Breast epithelium (tissue), 4 donors: ENCODE measurements at places on chromosomes 13 and 19. TPM values are rescaled to one million over a fixed set of nuclear protein-coding genes. Genes with fewer than 3 reads are reported as not detected.

Gene CCDC8
- total RNA-seq, result 29.7 TPM

Gene RASL11A
- 62.2 TPM for total RNA-seq

Gene FBL
- total RNA-seq, result 217 TPM

Gene CLPTM1
- total RNA-seq, result 70.5 TPM

Gene GPR108
- total RNA-seq, result 62.9 TPM

Gene NDFIP2
- total RNA-seq, result 15.8 TPM

Gene SOHLH2
- total RNA-seq, result not detected

Gene BRCA2
- total RNA-seq, result 0.98 TPM

Gene MBD3L5
- total RNA-seq, result not detected

Gene ZNF723
- total RNA-seq, result not detected

Gene PLPP2
- 120 TPM for total RNA-seq

Gene APLP1
- 4.2 TPM for total RNA-seq

Gene PROSER3
- total RNA-seq, result 6.4 TPM

Gene IGFL2
- not detected for total RNA-seq

- DNase-seq, result no peak
Measured at GRCh38 chr13:113785051-113786010, 26.3 kb downstream of the TMEM255B start.

GRCh38 chr19:2543463-2544442, 67.8 kb downstream of the GADD45B start:
- DNase-seq, result peak; percentile 94

GRCh38 chr13:105991622-105992277, 543.7 kb downstream of the EFNB2 start:
- DNase-seq, result peak; percentile 95

DNA sequence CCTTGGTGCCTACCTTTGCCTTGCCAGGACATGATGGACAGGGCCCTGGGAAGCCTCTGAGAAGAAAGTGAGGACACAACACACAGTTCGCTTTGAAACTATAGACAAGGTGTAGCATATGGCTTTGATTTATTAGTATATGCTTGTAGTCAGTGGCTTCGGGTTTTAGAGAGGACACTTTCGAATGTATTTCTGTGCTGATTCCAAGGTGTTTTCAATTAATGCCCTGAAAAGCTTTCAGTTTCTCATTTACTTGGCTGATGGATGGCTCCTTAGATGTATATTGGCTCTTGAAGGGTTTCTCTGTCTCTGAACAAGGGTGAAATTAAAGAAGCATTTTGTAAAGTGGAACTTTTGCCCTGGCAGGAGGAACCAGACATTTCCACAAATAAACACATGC, 106.9 kb downstream of the POSTN start:
- no peak for DNase-seq

GRCh38 chr19:4094761-4095487, 28.2 kb upstream of the ZBTB7A start:
- no peak for DNase-seq

- no peak for DNase-seq
Measured at GRCh38 chr13:44312834-44313551, 60.6 kb upstream of the SERP2 start.

- no peak for DNase-seq
Measured at GRCh38 chr13:23642110-23642509, 71.9 kb downstream of the TNFRSF19 start.

GRCh38 chr19:16252459-16253205, 54.9 kb downstream of the AP1M1 start:
- DNase-seq, result no peak

DNA sequence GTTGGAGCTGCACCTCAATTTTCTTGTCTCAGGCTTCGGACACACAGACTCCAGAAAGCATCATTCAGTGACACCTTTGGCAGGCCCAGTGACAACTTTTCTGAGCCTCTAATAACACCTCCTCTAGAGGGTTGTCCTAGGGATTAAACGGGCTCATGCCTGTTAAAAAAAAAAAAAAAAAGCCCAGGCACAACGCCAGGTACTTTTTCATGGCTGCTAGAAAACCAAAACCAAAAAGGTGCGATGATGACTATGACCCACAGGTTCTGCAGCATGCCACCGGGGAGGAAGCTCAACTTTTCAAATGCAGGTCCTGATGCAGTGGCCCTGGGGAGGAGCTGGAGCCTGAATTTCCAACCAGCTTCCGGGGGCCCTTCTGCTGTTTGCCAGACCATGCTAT, 184.2 kb downstream of the ABCC4 start:
- no peak for DNase-seq

GRCh38 chr19:4279267-4279529, 132 bp downstream of the SHD start:
- DNase-seq, result no peak

DNA sequence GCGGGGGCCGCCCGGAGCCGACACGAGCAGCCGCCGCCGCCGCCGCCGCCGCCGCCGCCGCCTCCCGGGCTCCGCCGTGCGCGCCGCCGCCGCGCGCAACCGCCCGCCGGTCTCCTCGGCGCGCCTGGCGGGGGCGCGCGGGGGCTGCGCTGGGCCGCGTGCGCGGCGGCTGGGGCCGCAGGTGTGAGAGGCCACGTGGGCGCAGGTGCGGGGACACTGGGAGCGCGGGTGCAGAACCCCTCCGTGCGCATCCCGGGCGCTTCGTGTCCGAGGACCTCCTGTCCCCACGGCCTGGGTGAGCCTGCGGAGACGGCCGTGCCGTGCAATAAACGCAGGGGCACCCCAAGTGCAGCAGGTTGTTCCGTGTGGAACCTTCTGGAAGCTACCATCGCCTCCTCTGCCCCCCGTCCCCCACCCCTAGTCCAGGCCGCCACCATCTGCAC, at the start of gene LINGO3:
TSS of gene LINGO3 (minus strand) at position 41 of the 443 bp plus-strand sequence. CDS start 16,378 bp downstream, outside the sequence.
- DNase-seq, result no peak

DNA sequence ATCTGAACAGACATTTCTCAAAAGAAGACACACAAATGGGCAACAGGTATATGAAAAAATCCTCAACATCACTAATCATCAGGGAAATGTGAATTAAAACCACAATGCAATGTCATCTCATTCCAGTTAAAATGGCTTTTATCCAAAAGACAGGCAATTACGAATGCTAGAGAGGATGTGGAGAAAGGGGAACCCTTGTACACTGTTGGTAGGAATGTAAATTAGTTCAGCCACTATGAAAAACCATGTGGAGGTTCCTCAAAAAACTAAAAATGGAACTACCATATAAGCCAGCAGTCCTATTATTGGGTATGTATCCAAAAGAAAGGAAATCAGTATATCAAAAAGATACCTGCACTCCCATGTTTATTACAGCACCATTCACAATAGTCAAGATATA, 24.7 kb upstream of the ZC3H13 start:
- DNase-seq, result no peak

- DNase-seq, result no peak
Measured at GRCh38 chr13:113468472-113469201, 15.3 kb upstream of the ADPRHL1 start.

DNA sequence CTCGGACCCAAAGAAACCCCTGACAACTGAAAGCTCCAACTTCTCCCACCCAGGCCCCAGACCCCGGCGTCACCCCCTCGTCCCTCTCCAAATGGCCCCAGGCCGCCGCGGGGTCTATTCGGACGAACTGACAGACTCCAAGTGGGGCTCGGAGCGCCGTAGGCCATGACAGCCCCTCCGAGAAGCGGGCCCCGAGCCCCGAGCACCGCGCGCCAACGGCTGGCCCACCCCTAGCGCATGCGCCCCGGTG, 360 bp downstream of the DDX39A start:
- DNase-seq, result no peak

GRCh38 chr19:21585281-21585890, 80.0 kb downstream of the ZNF429 start:
- DNase-seq, result no peak

GRCh38 chr19:17260842-17261325, 3.7 kb downstream of the USHBP1 start:
- DNase-seq, result peak; percentile 86

GRCh38 chr13:22940736-22941135, 240.0 kb upstream of the SGCG start:
- no peak for DNase-seq

GRCh38 chr19:15340086-15340485, 7.7 kb upstream of the BRD4 start:
- DNase-seq, result no peak

GRCh38 chr13:55160867-55161266, 1979.9 kb upstream of the PRR20A start:
- DNase-seq, result no peak

DNA sequence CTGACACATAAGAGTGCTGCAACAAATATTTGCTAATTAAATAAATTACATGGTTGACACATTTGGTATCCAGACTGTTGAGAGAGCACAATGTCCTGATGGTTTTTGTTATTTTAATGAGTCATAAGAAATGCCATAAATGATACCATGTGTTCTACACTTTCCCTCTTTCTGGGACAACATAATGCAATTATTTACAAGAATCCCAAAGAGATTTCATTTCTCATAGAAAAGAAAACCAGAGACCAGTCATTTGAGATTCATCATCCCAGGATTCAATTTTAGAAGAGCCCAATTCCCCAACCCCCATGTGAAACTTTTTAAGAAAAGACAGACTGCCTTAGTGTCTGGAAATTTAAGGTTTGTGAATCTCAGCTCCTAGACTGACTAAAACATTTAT, 399.6 kb downstream of the DCT start:
- no peak for DNase-seq

DNA sequence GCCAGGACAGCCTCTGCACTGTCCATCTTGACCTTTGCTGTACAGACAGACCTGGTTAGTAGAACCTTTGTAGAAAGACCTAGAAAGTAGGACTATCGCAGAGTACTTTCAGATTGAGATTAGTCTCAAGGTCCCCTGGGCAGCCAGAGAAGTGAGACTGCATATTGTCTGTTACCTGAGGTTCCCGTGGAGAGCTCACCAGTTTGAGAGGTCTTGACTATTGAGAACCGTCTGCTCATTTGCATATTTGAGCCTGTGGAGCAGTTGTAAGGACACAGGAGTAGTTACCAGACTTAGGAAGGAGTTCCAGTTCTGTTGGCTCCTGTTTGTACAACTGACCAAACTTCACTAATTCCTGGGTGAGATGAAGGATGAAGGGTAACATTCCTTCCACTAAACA, 66.2 kb downstream of the SPATA13 start:
- no peak for DNase-seq

DNA sequence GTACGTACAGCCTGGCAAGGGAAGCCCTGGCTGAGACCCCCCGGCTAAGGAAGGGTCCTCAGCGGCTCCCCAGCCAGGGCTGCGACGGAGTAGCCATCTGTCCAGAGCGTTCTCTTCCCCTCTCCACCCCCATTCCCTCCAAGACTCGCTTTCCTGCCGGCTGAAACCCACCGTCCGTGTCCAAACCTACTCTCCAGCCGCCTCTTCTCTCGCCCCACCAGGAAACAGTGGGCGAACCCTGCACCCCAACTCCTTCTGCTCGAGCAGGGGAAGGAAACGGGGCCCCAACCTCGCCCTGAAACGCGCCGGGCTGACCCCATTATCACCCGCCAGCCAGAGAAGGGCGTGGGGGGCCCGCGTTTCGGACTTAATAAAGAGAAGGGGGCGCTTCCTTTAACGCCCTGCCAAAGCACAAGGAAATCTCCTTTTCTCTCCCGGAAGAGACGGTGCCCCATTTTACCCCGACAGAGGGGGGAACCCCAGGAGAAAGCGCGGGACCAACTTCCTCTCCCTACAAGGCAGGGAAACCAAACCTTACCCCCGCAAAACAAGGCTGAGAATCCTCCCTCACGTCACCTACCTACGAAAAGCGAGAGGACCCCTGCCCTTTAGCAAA, 2.5 kb downstream of the ZC3H4 start:
- DNase-seq, result no peak

DNA sequence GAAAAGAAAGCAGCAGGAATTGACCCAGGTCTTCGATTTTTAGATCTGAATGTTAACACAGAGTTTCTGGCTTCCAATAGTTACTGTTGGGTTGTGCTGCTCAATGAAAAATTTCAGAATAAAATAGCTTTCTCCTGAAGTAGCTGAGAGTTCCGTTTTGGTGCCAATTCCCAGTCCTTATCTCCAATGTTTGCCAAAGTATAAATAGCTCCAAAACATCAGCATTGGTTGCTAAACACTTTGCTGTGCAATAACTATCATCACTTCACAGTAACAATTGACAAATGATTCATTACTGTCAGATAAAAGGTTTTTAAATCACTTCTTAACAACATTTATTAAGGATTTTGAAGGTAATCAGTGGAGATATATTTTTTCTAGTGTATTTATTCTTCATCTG, 446.0 kb downstream of the PCDH20 start:
- DNase-seq, result no peak

- DNase-seq, result no peak
Measured at GRCh38 chr19:4957981-4958380, 10.9 kb upstream of the KDM4B start.

GRCh38 chr13:97274829-97275649, 52.9 kb downstream of the MBNL2 start:
- no peak for DNase-seq
